ENCODE measurements at places on chromosomes 16 and 17.

DNA sequence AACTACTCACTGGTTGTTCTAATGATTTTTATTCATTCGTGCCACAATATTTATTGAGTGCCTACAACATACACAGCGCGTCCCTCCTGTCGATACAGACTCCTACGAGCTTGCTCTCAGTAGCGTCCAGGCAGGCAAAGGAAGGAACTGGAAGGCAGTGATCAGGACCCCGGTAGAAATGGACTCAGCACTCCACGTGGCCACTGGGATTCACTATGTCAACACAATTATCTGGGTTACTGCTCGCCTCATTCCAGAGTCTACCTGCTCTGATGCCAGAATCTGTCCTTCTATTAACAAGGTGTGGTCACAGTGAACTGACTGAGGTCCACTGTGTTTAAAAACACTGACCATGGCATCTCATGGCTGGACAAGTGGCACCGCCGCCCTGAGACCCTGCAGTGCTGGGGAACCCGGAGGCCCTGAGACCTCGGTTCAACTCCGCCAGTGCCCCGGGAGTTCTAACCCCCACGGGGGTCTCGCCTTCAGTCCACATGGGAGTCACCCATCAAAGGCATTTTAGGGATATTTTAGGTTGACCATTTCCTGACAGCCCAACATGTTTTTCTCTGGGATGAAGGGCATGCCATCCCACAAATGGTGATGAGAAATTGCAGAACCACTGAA lies 71.4 kb downstream of the ZFHX3 start:
- no peak for DNase-seq

DNA sequence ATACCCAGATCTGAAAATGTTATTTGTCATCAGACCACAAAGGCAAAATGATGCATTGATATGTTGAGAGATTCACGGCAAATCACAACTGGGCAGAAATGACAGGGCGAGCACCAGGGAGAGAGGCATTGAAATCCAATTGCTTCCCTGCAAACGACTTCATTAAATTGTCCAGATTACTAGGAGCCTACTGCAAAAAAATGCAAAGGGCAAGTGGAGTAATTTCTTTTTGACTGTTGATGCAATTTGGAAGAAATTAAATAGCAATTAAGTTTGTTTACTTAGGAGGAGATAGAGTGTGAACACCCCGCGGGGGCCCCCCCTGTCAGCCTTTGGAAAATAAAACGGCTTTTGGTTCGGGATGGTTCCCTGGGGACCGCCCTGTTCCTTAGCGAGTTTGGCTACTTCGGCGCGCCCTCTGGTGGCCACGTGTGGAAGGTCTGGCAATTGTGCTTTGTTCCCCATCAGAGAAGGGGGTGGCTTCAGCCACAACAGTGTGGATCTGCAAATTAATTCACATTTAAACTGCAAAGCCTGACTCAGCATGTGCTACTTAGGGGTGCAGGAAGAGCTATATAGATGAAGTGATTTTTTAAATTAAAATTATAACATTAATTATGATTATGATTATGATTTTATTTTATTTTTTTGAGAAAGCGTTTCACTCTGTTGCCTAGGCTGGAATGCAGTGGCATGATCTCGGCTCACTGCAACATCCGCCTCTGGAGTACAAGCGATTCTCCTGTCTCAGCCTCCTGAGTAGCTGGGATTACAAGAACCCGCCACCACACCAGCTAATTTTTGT lies 14.5 kb upstream of the TMC7 start:
- DNase-seq, result peak; percentile 39

DNA sequence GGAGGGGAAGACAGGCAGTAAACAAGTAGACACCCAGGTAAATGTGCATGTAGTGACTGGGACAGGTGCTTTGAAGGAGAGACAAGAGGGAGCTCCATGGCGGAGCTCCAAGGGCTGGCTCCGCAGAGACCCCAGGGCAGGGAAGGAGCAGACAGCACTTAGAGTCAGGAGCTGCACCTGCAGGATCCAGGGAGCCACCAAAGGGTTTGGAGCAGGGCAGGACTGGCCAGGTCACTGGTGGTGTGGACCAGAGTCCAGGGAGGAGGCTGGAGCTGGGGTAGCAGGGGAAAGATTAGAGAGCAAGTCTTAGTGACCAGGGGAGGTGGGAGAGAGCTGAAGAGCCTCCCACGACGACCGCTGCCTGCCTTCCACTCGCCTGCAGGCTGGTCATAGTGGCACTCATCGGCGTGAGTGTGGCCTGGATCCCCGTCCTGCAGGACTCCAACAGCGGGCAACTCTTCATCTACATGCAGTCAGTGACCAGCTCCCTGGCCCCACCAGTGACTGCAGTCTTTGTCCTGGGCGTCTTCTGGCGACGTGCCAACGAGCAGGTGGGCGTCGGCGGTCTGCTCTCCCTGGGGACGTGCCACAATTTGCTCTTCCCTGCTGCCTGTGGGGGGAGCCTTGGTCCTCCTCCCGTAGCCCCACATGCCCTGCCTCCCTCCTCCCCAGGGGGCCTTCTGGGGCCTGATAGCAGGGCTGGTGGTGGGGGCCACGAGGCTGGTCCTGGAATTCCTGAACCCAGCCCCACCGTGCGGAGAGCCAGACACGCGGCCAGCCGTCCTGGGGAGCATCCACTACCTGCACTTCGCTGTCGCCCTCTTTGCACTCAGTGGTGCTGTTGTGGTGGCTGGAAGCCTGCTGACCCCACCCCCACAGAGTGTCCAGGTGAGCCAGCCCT lies 14.7 kb upstream of the FAM83G start:
- DNase-seq, result no peak

DNA sequence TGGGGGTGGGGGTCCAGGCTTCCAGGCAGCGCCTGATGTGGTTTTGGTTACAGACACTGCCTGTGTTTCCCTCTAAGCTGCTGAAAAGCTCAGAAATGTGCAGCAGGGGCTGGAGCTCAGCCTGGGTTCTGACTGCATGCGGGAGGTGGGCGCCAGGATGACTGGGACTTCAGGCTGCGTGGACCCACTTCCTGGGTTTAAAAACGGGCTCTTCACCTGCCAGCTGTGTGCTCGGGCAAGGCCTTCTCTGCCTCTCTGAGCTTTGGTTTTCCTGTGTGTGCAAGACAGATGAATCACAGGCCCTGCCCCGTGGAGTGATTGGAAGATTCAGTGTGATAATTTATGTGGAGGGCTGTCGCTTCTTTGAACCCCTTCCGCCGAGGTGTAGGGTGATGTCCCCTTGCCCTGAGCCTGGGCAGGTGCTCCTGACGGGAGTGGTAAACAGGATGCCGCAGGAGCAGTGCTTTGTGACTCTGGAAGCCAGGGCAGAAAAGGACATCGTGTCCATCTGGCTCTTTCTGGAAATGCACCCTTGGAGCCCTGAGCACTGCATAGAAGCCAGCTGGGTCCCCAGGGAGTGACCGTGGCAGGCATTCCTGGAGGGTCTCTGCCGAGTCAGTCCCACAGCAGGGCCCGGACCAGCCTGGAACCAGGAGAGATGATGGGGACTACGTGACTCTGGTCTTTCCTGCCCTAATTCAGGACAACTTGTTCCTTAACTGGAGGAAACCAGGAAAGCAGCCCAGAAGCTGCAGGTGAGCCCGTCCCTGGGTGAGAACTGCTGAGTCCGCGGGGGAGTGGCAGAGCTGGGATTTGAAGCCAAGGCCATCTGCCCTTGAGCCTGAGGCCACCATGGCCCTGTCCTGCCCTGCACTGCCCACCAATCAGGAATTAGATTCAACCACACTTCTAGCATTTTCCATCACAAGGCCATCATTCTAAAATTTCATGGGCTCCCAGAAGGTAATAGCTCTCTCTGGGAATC lies 28.5 kb upstream of the SLC7A5 start:
- DNase-seq, result no peak

- no peak for DNase-seq
These were observed 3.4 kb upstream of the RASD1 start for GRCh38 chr17:17499402-17500145.

GRCh38 chr16:22232277-22233036 lies 26.4 kb downstream of the EEF2K start:
- no peak for DNase-seq

GRCh38 chr17:13272296-13272695 lies 254.5 kb upstream of the ELAC2 start:
- DNase-seq, result no peak

DNA sequence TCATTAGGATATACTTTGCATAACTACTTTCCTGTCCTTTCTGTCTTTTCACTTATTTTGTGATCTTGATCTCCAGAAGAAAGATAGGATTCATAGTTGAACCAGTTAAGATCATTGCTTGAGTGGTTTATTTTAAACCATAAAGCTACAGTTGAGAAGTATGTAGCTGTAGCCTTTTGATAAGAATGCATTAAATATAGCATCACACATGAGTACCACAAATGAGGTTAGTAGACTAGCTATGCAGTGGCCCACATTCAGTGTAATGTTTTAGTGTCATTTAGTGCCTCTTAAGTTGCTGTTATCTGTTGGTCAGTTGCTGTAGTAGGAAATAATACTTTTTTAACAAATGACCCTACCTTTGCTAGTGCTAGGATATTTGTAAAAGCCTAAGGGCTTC lies 1.3 kb downstream of the NLK start:
- DNase-seq, result no peak

DNA sequence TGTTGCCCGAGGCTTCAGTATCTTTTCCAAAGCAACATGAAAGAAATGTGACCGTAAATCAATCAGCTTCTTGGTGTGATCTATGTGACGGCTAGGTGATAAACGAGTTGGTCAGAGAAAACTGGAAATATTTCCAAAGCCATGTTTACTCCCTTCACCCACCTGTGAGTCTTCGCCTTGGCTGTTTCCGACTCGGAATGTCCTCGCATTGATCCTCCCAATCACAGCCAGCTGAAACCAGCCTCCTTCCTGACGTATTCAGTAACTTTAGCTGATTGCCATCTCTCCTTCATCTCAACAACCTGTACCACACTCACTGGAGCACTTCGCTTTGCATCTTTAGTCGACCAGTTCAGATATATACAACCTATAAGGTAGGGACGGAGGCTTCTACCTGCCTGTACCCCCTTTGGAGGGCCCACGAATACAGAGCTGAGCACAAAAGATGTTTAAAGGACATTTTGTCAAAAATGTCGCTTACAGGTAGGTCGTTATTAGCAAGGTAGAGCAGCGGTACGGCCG lies 705 bp downstream of the KRABD2 start:
- DNase-seq, result no peak

GRCh38 chr16:66052745-66053144 lies 313.7 kb upstream of the CDH5 start:
- no peak for DNase-seq

DNA sequence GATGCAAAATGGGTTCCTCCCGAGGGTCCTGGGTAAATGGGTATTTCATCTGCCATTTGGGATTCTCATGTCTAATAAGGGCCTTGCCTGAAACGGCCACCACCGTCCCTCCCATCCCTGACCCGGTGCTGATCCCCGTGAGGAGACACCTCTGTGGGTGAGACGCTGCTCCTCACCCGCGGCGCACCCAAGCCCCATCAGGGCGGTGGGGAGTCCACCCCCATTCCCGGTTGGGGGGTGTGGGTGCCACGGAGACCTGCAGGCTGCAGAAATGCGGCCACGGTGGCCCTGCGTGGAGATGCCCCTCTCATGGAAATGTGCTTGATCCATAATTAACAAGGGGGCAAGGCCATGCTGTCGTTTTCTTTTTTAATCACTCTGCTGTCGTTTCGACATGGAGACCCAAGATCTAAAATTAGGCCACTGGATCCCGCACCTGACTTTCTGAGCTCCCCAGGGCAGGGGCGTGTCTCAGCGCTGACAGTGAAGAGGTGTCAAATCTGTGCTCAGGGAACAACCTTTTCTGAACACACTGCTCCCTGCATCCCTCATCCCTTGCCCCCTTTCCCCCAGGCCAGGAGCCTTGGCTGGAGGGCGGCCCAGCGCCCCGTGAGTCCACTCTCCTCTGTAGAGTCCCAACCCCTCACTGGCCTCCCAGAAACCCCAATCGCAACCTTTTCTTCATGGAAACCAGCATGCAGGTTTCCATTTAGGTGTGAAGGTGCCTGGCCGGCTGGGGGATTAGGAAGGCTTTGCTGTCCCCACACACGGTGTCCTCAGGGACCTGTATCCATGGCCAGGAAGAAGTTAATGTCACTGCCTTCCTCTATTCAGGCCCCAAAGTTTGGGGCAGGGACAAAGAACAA lies 38.9 kb downstream of the PEMT start:
- no peak for DNase-seq

DNA sequence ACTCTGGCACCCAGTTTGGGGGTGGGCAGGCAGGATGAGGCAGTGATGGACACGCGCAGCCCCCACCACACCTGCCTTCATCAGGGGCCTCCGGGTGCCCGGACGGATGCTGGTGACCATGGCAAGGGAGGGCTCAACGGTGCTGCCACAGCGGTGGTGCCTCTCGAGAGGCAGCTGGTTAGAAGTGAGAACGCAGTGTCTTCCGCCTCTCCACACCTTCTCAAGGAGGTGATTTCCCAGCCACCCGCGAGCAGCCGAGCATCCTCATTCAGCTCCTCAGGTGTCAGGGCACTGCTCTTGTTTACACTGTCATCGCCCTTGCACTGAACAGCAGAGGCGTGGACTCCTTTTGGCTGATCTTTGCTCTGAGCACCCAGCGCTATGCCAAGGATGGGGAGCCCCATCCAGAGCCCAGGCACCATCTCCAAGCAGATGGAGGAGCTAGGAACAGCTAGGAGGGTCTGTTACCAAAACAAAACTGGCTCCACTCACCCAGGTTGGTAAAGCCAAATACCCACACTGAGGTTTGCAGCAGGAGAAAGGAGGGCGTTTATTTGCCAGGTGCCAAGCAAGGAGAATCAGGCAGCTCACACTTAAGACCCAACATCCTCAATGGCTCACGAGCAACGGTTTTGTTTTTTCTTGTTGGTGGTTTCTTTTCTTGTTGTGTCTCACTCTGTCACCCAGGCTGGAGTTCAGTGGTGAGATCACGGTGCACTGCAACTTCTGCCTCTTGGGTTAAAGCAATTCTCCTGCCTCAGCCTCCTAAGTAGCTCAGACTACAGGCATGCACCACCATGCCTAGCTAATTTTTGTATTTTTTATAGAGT lies 174.3 kb upstream of the TNRC6C start:
- DNase-seq, result no peak

DNA sequence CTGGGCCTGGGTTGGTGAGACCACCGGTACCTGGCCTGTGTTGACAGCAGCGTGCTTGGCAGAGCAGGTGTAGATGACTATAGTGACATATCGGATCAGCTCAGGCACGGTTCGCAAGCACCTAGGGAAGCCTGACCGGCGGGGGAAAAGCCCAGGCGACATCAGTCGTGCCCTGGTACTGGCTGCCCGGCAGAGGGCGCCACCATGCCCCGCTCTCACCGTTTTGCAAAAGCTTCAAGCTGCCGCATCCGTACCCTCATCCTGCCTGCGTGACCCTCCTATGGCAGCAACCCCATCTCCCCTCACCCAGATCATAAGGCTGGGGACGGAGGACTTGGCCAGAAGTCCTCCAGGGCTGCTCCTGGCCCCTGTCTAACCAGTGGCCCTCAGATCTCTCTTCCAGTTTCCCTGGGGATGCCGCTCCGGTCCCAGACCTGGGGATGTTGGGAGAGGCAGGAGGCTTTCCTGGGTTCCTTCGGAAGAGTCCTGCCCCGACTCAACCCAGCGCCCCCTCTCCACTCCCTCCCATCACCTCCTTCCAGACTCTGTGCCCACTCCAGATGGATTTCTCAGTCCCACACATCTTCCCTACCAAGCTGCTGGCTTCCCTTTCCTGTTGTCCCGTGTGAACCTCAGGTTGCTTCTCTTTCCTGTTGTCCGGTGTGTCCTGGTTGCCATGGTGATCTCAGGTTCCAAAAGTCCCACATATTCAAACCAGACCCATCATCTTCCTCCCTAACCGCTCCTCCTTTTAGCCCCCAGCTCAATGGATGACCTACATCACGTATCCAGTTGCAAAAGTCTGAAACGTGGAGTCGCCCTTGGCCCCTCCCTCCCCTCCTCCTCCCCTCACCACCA lies 13.7 kb downstream of the ALOX12B start:
- peak; percentile 19 for DNase-seq

- DNase-seq, result no peak
These were observed 3.9 kb downstream of the ABCC3 start for GRCh38 chr17:50638606-50638965.
